ENCODE measurements at places on chromosomes 13 and 19.

GRCh38 chr13:97262058-97262457 is 39.9 kb downstream of the MBNL2 start:
- no peak for DNase-seq

DNA sequence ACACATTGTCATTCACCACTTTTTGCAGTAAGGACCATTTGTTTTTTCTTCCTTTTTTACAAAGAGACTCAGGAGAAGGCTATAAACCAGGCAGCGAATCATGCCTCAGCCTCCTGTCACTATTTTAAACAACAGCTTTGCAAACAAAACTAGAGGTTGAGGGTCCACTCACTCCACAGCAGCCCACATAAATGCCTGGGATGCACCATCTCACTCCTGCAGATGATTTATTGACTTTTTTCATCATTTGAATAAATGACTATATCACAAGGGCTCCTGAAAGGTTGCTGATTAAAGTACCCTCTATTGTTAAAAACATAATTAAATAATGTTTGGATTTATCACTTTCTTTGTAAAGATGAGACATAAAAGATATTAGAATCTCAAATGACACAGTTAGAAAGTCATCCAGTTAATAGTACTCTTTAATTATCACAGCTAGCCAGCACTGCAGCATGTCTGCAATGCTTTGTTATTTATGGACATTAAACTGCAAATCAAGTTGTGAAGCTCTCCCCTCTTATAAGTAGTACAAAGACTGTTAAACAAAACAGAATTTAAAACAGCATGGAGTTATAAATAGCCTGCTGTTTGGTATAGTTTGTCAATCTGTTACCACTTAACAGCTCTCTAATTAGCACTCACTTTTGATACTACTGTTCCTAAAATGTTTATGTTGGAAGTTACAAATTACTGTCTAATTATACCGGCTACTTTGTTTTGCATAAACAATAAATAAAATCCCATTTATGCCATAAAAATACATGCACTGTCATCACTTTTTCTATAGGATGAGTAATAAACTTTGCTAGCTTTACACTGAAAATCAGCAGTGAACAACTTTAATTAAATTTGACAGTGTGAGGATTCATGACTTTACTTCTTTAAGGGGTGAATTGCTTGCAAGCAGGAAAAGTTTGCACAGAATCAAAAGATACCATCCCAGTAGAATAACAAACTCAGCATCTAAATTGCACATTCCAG is 853.2 kb downstream of the UQCRFS1 start:
- DNase-seq, result no peak

DNA sequence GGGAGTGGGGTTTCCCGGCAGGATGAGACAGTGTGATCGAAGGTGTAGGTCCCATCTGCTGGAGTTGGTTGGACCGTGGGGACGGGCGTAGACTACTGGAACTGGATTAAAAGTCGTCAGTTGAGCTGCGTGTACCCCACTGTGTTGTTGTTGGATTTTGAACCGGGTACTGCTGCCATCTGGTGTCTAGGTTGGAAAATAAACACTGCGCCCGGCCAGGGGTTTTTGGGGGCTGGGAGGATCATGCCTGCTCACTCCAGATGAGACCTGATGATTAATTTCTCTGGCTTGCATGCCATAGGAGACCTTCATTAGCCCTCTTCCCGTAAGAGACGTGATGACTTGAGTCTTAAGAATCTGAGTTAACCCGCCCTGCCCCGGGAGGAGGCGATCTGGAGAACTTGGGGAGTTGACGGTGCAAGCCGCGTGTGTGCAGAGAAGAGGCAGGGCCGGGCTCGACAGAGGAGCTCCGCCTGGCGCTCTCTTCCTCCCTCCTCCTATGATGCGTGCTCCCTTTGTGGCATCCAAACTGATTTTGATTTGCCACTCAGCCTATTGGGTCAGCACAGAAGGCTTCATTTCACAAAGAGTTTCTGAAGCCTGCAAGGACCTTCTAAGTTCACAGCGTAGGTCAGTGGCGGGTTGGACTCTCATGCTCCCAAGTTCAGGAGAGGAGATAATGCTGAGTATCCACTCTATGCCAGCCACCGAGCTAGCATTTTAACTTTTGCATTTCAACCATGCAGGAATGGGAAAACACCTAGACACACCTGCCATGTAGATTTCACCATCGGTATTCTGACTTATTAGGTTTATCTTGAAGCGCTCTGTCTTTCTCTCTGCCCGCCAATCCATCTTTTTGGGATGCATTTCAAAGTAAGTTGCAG is 2.7 kb downstream of the UHRF1 start:
- peak; percentile 65 for DNase-seq

GRCh38 chr19:17327068-17327653 is 7.5 kb downstream of the ANO8 start:
- no peak for DNase-seq

DNA sequence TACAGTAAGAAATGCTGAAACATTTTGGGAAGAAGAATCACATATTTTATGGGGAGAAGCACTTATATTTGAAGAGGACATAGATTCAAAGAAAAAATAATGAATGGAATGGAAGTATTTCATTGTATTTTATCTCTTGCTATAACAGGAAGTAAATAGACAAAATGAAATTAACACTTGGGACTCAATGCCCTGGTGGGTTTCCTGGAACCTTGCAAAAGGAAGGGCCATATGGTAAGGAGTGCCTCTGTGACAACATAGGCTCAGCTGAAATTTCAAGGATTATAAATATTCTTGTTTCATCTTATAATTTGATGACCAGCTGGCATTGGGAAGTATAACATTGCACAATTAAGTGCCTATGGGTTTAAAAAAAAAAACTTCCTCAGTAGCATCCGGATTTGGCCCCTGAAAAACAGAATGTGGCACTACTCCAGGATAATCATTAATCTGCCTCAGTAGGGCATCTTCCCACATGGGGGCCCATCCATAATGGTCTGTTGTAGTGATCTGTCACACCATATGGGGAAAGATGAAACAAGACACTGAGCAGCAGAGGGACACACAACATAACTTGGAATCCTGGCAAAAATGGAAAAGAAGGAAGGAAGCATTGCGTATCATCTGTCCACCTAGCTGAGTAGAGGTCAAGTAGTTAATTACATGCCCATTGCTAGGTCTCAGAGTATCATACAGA is 321.6 kb downstream of the NDFIP2 start:
- DNase-seq, result peak; percentile 16

DNA sequence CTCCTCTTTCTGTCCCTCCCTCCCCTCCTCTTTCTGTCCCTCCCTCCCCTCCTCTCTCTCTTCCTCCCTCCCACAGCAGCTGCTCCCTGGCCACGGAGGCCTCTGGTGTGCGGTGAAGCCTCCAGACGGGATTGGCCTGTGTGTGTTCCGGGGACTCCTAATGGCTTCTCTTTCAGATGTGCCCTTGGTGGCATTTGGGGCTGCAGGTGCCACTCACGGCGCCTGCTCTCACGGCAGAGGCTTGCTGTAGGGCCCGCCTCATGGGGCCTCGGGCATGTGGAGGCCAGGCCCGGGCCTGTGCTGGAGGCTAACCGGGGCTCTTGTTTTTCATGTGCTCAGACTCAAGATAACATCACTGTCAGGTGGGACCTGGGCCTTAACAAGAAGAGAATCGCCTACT is 20.9 kb downstream of the UPF1 start:
- DNase-seq, result no peak

- no peak for DNase-seq
Observed at GRCh38 chr13:79870123-79870522, 389.2 kb downstream of the NDFIP2 start.

DNA sequence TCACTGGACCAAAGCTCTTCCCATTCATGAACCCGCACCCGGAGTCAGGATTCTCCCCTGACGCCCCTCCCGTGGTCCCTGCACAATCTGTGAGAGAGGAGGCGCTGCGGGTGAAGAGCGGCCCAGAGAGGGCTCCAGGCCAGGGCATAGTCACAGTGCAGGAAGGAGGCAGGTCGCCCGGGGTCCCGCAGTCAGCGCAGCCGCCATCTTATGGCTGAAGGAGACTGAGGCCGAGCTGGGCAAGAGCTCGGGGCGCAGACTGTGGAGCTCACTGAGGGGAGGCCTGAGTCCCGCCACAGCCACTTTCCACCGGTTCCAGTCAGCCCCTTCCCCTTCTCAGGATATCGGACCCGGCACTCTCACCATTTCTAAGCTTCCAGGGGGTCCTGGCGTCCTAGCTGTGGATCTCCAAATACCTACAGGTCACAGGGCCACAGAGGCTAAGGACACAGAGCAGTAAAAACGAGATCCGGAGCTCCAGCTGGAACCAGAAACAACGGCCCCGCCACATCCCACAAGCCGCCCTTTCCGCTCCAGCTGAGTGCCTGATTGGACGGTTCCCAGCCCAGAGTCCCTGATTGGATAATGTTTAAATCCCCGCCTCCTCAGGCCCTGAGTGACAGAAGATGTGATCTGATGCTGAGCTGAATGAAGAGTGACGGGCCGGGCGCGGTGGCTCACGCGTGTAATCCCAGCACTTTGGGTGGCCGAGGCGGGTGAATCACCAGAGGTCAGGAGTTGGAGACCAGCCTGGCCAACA is at the start of gene ZNF99:
ZNF99 (minus strand) TSS at position 501 of the 760 bp plus-strand sequence; CDS start at position 366, 135 bp downstream.
- peak; percentile 55 for DNase-seq

- no peak for DNase-seq
Observed at GRCh38 chr19:53631949-53632407, at the start of gene DPRX. Gene DPRX, plus strand, starts transcription at chr19:53631999. Its CDS starts 108 bp downstream, at chr19:53632107.

All from WERI-Rb-1 (cell line).